ENCODE measurements at places on chromosomes 6 and 20. TPM values are rescaled to one million over a fixed set of nuclear protein-coding genes. Genes with fewer than 3 reads are reported as not detected.

DNA sequence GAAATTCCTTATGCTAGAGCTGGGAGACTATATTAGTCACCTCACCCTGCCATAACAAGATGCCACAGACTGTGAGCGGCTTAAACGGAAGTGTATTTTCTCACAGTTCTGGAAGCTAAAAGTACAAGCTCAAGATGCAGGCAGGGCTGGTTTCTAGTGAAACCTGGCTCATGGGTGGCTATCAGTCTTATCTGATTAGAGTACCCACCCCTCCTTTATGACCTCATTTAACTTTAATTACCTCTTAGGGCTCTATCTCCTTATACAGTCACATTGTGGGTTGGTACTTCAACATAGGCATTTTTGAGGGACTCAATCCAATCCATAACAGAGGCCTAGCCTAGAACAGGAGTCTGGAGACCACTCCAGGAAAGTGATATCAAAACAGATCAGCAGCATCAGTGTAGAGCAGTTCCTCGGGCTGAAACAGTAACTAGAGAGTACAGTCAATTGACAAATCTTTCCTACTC lies 2.3 kb upstream of the SNRNP48 start:
- no peaks in the 10 kb centered on the region for H3K36me3 ChIP-seq
- H3K4me1 ChIP-seq = peaks cover 20% of the 10 kb centered on the region
- DNase-seq = no peak
- H3K27ac ChIP-seq = no peak overlapping the region

DNA sequence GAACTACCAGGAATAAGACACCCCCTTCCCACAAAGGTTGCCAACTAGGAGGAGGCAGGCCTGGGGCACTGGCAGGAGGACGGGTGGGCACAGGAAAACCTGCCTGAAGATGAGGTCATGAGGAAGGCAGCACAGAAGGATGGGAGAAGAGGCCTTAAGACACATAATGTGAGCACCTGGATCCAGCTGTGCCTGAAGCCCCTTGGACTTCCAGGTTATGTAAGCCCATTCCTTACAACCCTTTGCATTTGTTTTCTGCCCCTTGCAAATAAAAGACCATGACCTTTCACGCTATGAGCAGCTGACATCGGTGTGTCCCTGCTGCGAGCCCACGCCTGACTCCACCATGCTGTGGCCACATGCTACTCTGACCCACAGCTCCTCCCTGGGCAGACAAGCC lies 23.4 kb downstream of the KCNQ2 start:
- no peak overlapping the region for H3K4me3 ChIP-seq
- H3K27me3 ChIP-seq = no peaks in the 10 kb centered on the region
- no peaks in the 10 kb centered on the region for H3K36me3 ChIP-seq
- DNase-seq = no peak
- peaks cover 3% of the 10 kb centered on the region for H3K4me1 ChIP-seq

DNA sequence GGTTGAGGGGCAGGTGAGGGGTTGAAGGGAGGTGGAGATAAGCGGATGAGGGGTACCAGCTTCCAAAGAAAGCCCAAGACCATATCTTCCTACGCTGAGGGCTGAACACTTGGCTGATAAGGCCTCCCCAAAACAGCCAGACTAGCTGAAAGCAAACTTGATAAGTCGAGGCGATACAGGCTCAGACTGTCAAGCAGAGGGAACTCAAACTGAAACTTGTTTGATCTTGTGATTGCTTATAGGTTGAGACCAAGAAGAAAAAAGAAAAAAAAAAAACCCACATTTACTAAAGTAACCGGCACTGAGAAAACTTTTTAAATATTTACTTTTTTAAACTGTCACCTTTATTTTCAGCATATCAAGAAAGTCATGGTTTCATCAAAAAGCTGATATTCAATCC lies 73.6 kb downstream of the TRERF1 start:
- DNase-seq = peak; percentile 61
- peaks cover 63% of the 10 kb centered on the region for H3K4me1 ChIP-seq
- no peaks in the 10 kb centered on the region for H3K27me3 ChIP-seq
- peak overlapping the region; percentile 79 for H3K27ac ChIP-seq
- H3K36me3 ChIP-seq = no peaks in the 10 kb centered on the region

- peaks cover 59% of the 10 kb centered on the region for H3K4me1 ChIP-seq
- H3K4me3 ChIP-seq = no peak overlapping the region
- H3K36me3 ChIP-seq = peaks cover 2% of the 10 kb centered on the region
These were observed 142.9 kb downstream of the HIVEP2 start for GRCh38 chr6:142802124-142802523.

The FAM83B gene
- polyA plus RNA-seq = not detected

DNA sequence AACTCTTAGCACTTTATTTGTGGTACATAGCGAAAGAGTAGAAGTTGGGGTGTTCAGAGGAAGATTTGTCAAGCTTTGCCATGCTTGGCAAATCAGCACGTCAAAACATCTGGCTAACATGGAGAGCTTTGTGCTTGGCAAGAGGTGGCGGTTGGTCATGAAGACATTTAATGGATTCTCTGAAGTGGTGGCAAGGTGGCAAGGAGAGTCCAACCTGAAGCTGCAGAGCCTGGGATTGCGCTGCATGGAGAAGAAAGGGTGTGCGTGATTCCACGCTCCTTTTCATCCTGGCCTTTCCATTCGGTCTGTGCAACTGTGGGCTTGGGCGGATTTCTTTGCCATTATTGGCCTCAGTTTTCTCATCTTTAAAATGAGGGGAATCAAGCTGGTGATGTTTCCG lies 3.1 kb downstream of the PYGB start:
- no peak overlapping the region for H3K4me3 ChIP-seq
- DNase-seq = no peak
- H3K4me1 ChIP-seq = peaks cover 31% of the 10 kb centered on the region
- no peaks in the 10 kb centered on the region for H3K36me3 ChIP-seq
- no peak overlapping the region for H3K27ac ChIP-seq

GRCh38 chr20:31839782-31840487 lies 5.5 kb downstream of the FOXS1 start:
- no peak for DNase-seq
- no peak overlapping the region for H3K27ac ChIP-seq
- no peaks in the 10 kb centered on the region for H3K27me3 ChIP-seq

GRCh38 chr20:32052090-32052777 lies at the start of gene HCK:
HCK (plus strand) TSS chr20:32052242.
- DNase-seq = no peak
- H3K27ac ChIP-seq = no peak within 1 kb of the TSS
- H3K27me3 ChIP-seq = peaks cover 26% of the 10 kb centered on the region
- H3K4me1 ChIP-seq = peaks cover 22% of the 10 kb centered on the region
- H3K36me3 ChIP-seq = no peaks in the 10 kb centered on the region
- no peak within 1 kb of the TSS for H3K4me3 ChIP-seq

The ZFP57 gene
- 4.8 TPM for polyA plus RNA-seq

The IP6K3 gene
- polyA plus RNA-seq = not detected

DNA sequence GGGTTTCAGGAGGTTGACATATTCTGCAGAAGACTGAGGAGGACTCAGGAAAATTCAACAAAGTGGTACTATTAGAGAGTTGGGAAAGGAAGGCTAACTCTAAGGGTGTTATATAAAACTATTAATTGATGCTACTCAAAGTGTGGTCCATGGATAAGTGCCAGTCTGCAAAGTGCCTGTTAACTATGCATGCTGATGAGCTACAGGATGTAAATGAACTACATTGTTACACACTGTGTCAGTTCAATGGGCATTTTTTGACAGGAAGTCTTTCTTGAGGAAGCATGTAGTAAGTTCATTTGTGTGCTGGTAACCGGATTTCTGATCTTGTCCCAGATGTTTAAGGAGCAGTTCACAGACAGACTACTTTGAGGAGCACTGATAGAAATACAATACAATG lies 75.6 kb downstream of the KLHL32 start:
- no peaks in the 10 kb centered on the region for H3K4me1 ChIP-seq
- DNase-seq = no peak
- no peak overlapping the region for H3K4me3 ChIP-seq
- H3K27me3 ChIP-seq = no peaks in the 10 kb centered on the region
- no peaks in the 10 kb centered on the region for H3K36me3 ChIP-seq

The SYS1 gene
- polyA plus RNA-seq = 54.3 TPM

DNA sequence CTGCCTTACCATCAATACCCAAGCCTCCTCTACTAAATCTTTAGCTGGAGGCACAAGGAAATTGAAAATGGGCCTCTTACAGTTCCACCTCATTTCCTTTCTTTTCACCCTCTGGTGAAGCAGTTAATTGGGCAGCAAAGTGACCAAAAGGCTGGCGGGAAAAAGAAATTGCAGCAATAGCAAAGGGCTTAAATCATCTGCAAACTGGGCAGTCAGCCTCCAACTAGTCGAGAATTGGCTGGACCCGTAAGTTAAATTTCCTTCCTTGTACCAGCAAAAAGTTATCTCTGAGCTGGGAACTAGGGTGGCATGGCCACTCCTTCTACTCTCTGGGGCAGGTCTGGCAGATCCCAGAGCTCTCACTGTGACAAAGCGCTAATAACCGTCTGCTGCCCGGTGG lies 33.5 kb downstream of the GHRH start:
- no peaks in the 10 kb centered on the region for H3K27me3 ChIP-seq
- H3K4me1 ChIP-seq = no peaks in the 10 kb centered on the region
- no peak for DNase-seq
- peaks cover 99% of the 10 kb centered on the region for H3K36me3 ChIP-seq
- no peak overlapping the region for H3K4me3 ChIP-seq

DNA sequence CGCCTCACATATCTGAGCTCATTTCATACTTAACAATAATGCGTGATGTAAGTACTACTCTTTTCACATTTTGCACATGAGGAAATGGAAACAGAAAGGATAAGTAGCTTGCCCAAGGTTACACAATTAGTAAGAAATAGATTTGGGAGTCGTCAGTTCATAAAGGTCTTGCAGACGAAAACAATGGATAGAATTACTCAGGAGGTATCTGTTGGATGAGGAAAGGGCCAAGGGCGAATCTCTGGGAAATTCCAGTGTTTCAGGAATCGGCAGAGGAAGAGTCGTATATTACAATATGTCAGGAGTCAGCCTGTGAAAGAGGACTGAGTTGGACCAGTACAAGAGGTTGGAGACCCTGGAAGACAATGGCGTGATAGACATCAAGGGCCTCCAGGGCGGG lies 12.8 kb upstream of the EDN1 start:
- H3K27ac ChIP-seq = no peak overlapping the region
- H3K4me3 ChIP-seq = no peak overlapping the region
- no peaks in the 10 kb centered on the region for H3K4me1 ChIP-seq
- no peaks in the 10 kb centered on the region for H3K36me3 ChIP-seq

The SIRPD gene
- polyA plus RNA-seq = 0.10 TPM

The CDC5L gene
- polyA plus RNA-seq = 16.5 TPM

The RFX6 gene
- polyA plus RNA-seq = not detected

The HSPA1B gene
- 2.9 TPM for polyA plus RNA-seq

GRCh38 chr6:30826961-30827342 lies 57.4 kb upstream of the DDR1 start:
- H3K36me3 ChIP-seq = peaks cover 26% of the 10 kb centered on the region
- DNase-seq = no peak
- no peak overlapping the region for H3K27ac ChIP-seq
- peaks cover 54% of the 10 kb centered on the region for H3K4me1 ChIP-seq

The TP53TG5 gene
- 0.18 TPM for polyA plus RNA-seq

DNA sequence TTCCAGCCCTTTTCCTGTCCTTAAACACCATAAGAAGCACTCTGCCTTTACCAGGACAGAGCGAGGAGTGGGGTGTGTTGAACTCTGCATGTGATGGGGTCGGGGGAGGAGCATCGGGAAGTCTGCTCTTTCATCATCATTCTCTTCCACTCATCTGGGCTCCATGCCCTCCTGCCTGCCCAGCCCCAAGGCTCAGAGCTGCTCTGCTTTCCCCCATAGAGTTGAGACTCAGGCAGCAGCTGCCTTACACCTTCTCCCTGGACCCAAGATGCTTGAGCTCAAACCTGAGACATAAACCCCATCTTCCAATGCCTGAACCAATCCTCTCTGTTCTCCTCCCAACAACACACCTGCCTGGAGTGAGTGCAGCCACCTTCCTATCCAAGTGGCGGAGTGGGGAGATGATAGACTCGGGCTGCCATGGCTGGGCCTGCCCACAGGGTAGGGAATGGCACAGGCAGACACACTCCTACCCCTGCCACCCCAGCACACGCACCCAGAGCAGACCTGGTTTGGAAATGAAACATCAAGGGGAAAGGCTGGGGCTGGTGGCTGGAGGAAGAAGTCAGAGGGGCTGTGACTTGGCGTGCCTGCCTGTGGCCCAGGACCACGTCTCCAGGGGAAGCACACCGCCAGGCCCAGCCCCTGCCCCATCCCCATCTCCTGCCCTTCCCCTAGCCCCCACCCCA lies 28.4 kb downstream of the TFEB start:
- H3K4me3 ChIP-seq = no peak overlapping the region
- peaks cover 37% of the 10 kb centered on the region for H3K4me1 ChIP-seq
- H3K27me3 ChIP-seq = no peaks in the 10 kb centered on the region
- no peaks in the 10 kb centered on the region for H3K36me3 ChIP-seq
- H3K27ac ChIP-seq = peak overlapping the region; percentile 62

DNA sequence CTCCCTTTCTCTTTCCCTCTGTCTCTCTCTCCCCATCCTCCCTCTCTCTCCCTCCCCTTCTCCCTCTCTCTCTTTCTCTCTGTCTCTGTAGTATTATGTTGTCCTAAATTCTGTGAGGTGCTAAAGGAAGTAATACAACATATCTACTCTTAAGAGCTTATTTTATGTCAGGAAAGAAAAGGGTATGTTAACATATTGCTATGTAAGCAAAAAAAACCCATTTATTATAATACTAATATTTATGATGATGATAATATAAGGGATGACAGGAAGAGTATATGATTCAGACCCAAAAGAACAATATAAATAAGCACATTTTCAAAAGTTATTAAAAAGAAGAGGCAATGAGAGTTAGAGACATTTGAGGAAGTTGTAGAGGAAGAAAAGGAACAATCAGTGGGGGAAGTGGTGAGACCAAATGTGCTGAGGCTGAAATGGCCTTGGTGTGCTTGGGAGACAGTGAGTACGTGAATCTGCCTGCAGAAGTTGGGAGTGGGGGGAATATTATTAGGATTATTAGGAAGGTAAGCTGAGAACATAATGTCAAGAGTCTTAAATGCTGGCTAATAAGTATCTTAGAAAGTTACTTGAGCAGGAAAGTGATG lies 303.6 kb upstream of the FERMT1 start:
- no peaks in the 10 kb centered on the region for H3K27me3 ChIP-seq
- H3K4me1 ChIP-seq = no peaks in the 10 kb centered on the region
- no peak for DNase-seq
- no peak overlapping the region for H3K4me3 ChIP-seq

The NFKBIE gene
- 6.0 TPM for polyA plus RNA-seq

DNA sequence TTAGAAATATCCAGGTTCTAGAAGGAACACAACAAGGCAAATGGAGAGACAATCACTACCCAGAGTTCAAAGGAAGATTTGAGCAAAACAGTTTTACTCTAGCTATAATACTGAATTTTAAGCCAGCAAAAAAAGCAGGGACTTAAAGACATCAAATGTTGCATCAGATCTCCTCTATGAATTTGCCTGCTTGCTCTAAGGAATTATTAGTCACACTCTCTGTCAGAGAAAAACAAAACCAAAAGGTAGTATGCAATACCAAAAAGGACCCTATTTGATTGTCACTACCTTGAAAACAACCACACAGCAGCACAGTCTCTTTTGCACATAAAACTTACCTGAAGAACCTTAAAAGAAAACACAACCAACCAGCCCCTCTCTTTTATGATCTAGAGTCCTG lies 46.3 kb downstream of the BTBD9 start:
- H3K27ac ChIP-seq = no peak overlapping the region
- no peaks in the 10 kb centered on the region for H3K4me1 ChIP-seq
- peaks cover 36% of the 10 kb centered on the region for H3K36me3 ChIP-seq
- DNase-seq = no peak

The PDRG1 gene
- 21.5 TPM for polyA plus RNA-seq

The ACOT13 gene
- polyA plus RNA-seq = 26.7 TPM

The TTPAL gene
- polyA plus RNA-seq = 11.5 TPM
